NCI-H1092 (cell line): ENCODE measurements at places on chromosomes 12 and 14.

- DNase-seq: no peak
Measured at GRCh38 chr14:23414906-23415820, 7.1 kb upstream of the MYH6 start.

DNA sequence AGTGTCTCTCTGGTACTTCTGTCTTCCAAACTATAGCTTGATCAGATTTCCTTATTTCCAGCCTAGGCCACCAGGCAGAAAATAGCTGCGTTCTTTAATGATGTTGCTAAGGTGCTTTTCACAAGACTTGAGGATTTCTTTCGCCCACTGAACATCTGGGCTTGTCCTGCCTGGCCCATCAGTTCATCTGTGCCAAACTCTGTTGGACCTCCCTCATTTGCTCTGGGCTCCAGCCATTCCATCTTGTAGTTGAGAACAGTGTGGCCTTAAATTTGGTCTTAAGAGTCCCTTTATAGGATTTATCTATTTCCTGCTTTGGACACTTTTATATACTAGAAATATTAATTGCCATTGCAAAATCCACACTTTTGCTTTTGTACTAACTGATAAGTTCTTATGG is 109.6 kb downstream of the TTLL5 start:
- DNase-seq: no peak

DNA sequence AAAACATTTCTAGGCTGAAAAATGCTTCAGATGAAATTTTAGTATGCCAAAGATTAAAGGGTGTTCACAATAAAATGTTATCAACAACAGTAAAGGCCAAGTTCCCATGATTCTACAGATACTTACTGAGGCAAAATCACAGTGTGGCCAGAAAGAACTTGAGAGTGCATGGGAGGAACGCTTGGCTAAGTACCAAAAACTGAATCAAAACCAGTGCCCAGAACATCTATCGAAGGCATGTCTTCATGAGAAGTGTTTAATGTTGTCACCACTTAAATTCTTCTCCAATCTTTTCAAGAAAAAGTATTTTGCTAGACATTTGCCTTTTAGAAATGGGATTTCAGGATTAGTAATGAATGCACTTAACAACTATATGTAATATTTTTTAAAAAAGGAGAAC is 41.5 kb downstream of the KIF21A start:
- DNase-seq: no peak

DNA sequence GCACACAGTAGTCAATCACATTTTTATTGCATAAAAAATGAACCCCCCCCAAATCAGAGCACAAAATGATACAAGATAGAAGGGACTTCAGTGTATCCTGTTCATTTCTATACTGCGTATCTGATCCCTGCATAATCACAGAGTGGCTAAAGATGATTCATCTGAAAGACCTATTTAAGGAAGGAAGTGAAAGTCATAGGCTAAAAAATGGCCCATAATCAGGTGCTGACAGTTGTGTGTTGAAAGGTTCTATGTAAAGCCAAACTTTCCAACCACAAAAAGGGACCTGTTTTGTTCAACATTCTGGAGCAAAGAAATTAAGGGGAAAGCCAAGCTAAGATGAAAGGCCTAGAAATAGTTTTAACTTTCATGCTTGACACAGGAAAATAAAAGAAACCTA is 147.8 kb upstream of the ATP2B1 start:
- no peak for DNase-seq

GRCh38 chr14:70350078-70350477 is 9.4 kb downstream of the COX16 start:
- DNase-seq: no peak

- no peak for DNase-seq
Measured at GRCh38 chr14:80077262-80077661, 134.0 kb downstream of the DIO2 start.

- DNase-seq: no peak
Measured at GRCh38 chr12:46555406-46555852, 182.9 kb upstream of the SLC38A2 start.

GRCh38 chr12:51357374-51358047 is 11.0 kb upstream of the CELA1 start:
- DNase-seq: no peak

GRCh38 chr14:67942080-67942710 is 122.6 kb downstream of the RAD51B start:
- no peak for DNase-seq

- DNase-seq: peak; percentile 27
Measured at GRCh38 chr14:69708586-69709560, 58.1 kb upstream of the SRSF5 start.

DNA sequence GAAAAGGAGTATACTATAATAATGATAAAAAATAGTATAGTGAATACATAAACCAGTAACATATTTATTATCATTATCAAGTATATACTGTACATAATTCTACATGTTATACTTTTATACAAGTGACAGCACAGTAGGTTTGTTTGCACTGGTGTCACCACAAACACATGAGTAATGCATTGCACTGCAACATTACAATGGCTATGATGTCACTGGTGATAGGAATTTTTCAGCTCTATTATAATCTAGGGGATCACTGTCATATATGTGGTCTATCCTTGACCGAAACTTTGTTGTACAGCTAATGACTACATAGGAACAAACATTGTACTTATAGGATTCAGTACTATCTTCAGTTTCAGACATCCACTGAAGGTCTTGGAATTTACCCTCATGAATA is 165.8 kb upstream of the SYT1 start:
- no peak for DNase-seq

DNA sequence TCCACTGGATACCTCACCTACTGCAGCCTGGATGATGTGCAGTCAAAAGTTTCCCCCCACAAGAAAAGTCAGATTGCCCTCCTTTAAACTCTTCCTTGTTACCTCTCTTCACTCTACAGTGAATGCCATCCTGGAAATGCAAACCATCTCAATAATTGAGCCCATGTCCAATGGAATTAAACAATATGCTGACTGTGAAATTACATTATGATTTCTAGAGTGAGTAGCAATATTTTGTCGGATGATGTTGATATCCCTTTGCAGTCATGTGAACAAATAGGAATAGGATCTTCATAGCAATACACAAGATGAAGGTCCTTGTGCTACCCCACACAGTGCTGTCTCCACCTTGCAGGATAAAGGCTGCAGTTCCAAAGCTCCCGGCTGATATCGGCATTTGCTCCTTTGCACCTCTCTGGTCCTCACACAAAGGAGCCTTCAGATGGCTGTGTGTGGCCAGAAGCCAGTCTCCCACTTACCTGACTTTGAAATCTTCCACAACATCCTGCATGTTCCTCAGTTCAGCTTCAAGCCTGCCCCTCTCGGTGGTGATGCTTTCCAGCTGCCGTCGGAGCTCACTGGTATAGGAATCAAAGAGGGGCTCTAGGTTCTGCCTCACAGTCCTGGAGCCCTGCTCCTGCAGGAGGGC is 1.5 kb downstream of the KRT75 start:
- no peak for DNase-seq

GRCh38 chr14:99931308-99931707 is 133.9 kb upstream of the EVL start:
- no peak for DNase-seq
